RPMI8226 (cell line): ENCODE measurements at places on chromosomes 1 and 21.

DNA sequence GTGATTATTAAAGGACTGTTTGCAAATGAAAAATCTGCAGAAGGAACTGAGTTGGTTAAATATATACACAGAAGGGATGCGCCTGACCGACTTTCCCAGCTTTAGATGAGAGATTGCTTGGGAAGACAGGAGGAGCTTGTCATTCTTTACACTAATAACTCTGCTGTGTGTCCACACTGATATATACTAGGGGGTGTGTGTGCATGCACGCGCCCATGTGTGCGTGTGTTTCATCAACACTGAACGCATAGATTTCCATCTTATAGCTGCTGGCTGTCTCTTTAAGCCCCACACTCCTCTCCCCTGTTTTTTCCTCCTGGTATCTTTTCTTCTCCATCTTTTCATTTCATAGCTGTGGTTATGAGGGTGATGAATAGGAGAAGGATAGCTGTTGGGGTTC is 6.9 kb upstream of the KAZN start:
- DNase-seq, result no peak

GRCh38 chr1:64933296-64934070 is 32.9 kb downstream of the JAK1 start:
- no peak for DNase-seq

GRCh38 chr1:87980494-87980893 is 651.8 kb downstream of the LMO4 start:
- no peak for DNase-seq

GRCh38 chr21:33261635-33262034 is 4.5 kb upstream of the IL10RB start:
- no peak for DNase-seq

DNA sequence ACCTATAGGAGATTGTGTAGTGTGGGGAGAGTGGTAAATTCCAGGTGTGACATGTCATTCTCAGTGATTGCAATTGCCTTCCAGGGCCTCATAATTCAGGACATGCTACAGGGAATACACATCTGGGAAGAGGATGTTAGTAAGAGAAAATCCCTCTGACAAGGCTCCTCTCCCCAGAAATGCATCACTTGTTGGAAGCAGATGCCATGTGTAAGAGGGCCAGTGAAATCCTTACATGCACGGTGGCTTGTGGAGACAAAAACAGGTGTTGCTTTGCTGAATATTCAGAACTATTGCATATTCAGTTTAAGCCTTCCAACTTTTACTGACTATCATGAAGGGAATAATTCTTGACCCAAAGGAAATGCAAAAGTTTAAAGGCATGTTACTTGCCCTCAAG is 503.4 kb downstream of the NEGR1 start:
- no peak for DNase-seq

GRCh38 chr1:20216574-20216973 is 30.3 kb upstream of the PLA2G2C start:
- DNase-seq, result peak; percentile 53

DNA sequence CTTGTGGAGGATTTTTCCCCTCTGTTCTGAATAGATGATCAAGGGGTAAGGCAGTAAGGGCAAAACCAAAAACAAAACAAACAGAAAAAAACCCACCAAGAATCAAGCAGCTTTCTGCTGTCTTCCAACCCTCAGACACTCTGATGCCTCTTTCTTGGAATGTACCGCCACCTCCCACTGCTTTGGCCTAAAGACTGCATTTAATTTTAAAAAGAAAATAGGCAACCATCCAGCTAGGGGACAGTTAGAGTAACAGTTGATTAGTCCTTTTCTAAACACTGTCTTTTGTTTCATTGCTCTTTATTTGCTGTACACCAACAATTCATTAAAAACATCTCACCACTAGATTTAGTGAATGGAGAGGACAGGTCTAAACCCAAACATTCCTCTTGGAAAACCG is 21.5 kb downstream of the WLS start:
- no peak for DNase-seq

GRCh38 chr1:169618367-169618766 is 11.6 kb downstream of the SELP start:
- DNase-seq, result no peak

GRCh38 chr1:87151500-87152421 is 176.9 kb upstream of the LMO4 start:
- peak; percentile 13 for DNase-seq

- no peak for DNase-seq
Measured at GRCh38 chr1:39759436-39759726, 11.8 kb downstream of the OXCT2 start.

DNA sequence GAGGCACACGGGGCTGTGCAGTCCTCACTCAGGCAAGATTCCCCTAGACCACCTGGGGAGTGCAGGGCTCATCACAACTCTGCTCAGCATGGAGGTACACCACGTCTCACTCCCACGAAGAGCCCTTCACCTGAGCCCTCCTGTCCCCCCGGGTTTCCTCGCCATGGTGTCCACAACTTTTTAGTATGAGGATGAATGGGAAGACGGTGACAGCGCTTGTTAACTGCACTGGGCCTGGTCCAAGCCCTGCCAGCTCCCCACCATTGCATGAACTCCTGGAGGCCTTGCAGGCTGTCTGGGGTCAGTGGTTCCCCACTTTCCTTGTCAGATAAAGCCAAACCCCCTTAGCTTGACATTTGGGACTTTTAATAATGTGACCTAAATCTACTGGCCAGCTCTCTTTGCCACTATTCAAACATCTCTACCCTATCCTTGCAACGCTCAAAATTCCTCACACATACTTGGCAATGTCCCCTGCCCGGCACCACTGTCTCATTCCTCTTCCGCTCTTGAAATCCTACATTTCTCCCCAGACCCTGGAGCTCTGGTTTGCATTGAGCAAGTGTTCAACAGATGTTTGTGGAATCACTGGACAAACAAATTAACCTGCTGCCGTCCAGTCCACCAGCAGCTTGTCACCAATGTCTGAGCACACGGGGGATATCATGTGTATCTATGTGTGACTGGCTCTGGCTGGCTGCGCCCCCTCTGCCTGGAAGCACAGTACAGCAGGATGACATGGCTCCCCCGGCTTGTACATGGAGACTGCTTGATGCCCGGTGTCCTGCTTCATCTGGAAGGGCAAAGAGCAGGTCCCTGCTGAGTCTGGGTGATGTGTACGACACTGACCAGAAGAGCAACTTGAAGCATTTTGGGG is 11.2 kb downstream of the TMEM9 start:
- no peak for DNase-seq

- no peak for DNase-seq
Measured at GRCh38 chr1:8815582-8816151, 1.8 kb downstream of the RERE start.

DNA sequence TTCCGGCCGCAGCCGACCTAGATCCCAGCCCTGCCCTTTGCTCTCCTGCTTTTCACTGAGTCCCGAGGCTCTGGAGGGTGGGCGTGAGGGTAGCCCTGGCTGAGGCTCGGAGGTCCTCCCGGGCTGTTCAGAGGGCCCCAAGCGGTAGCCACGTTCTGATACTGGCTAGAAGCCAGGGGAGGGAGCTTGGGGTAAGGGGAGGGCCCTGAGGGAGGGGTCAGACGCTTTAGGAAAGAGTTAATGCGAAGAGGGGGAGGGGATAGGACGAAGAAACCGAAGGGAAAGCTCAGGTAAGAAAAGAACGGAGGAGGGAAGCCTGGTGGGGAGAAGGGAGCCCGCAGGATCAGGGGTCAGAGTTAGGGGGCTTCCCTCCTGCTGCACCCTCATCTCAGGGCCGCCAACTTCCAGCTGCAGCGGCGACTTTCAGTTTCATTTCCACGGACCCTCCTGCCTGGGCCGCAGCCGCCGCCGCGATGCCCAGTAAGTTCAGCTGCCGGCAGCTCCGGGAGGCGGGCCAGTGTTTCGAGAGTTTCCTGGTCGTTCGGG is at the start of gene MOV10:
MOV10 (plus strand) TSS at position 220 of the 546 bp plus-strand sequence; CDS start at position 474, 254 bp downstream.
- DNase-seq, result peak; percentile 63

- no peak for DNase-seq
Measured at GRCh38 chr1:37575692-37576091, 19.0 kb downstream of the DNALI1 start.

DNA sequence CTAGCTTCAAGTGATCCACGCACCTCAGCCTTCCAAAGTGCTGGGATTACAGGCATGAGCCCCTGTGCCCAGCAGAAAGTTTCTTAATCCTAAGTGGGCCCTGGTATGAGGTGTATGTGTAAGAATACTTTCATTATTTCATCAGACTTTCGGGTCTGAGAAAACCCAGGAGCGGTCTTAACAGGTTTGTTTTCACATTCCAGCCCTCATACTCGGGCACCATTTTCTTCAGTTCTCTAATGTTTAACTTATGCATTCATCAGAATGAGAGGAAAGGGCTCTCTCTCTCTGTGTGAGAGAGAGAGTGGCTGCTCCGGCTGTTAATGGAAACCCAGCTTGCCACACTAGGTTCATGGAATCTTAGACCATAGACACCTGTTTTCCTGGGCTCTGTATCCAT is 4.2 kb upstream of the PADI1 start:
- DNase-seq, result no peak

GRCh38 chr1:229203030-229203751 is 67.7 kb upstream of the RAB4A start:
- DNase-seq, result peak; percentile 38

GRCh38 chr1:51768971-51769588 is 109.4 kb downstream of the NRDC start:
- DNase-seq, result peak; percentile 60

- DNase-seq, result no peak
Measured at GRCh38 chr1:19923137-19923952, at the start of gene PLA2G2E. TSS of gene PLA2G2E (minus strand) at chr1:19923617. CDS start at chr1:19923559, 58 bp downstream.

- DNase-seq, result no peak
Measured at GRCh38 chr1:235631816-235632215, 17.8 kb downstream of the GNG4 start.

DNA sequence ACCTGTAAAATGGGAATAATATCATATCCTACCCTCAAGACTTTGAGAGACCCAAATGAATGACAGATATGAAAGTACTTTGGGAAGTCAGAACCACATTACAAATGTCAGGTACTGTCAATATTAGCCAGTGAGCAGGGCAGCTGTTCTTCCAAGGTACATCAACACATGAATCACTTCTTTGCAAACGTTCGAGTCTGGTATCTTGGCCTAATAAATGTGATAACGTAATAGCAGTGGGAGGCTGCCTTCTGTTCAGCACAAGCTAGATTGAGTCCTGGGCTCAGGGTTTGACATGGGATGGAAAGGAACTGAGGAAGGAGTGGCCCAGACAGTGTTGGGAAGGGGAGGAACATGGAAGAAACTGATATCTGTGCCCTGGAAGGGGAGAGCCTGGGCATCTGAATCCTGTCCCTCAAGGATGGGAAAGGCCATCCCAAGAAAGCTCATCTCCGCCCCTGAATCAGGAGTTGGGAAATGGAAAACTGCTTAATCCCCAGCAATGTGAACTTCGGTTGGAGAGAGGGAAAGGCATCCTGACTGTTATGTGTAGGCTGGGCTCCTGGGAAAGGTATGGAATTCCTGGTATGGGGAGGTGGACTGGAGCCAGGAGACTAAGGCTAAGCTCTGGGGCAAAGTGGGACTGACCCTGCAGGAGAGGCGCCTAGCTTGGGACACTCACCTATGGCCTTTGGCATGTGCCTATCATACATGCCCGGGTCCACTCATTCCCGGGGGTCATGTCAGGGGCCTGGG is 14.3 kb downstream of the KCNC4 start:
- no peak for DNase-seq

- DNase-seq, result no peak
Measured at GRCh38 chr1:56188221-56188620, 391.1 kb downstream of the PLPP3 start.

DNA sequence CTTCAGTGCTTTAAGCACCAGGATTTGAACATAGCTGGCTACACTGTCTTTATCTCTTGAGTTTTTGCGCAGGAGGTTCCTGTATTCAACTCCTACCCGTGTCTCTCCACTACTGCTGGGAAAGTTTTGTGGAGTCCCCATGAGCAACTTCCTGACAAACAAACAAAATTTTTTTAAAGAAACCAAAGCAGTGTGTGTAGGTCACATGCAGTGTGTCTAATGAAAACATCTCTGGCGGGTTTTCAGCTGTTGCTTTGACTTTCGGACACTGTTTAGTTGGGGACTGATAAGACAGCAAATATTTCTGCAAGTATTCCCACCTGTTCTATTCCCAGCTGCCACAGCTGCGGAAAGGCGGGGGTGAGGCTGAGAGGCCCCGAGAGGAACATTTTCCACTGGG is 2.0 kb downstream of the PSEN2 start:
- DNase-seq, result no peak

- DNase-seq, result no peak
Measured at GRCh38 chr1:236176337-236177336, 34.3 kb downstream of the GPR137B start.

DNA sequence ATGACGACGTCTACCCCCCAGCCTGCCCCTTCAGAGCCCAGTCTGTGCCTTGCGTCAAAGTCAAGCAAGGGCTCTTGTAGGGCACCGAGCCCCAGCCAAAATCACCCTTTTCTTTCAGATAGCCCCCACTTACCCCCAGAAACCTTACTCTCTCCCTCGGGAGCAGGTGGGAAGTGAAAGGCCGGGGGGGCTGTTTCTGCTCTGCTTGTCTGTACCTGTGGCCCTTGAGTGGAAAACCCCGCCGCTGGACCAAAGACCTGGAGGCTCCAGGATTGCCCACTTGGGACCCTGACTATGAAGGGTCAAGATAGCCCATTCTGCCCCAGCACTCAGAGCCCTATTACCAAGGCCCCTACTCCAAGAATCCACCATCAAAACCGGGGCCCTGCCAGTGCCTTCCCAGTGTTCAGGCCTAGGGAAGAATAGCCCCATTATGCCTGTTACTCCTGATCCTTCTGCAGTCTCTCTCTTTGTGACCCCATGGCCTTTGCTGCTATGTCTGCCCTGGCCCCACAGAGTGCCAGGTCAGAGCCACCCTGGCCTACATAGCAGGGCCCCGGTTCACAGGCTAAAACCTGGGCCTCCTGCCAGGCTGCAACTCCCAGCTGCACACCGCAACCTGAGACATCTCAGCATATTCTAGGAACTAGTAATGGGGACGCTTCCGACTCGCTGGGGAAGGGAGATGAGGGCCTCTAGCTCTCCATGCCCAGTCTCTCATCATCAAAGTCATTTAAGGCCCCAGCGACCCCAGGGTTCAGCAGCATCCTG is 22.2 kb upstream of the HPDL start:
- DNase-seq, result peak; percentile 95

DNA sequence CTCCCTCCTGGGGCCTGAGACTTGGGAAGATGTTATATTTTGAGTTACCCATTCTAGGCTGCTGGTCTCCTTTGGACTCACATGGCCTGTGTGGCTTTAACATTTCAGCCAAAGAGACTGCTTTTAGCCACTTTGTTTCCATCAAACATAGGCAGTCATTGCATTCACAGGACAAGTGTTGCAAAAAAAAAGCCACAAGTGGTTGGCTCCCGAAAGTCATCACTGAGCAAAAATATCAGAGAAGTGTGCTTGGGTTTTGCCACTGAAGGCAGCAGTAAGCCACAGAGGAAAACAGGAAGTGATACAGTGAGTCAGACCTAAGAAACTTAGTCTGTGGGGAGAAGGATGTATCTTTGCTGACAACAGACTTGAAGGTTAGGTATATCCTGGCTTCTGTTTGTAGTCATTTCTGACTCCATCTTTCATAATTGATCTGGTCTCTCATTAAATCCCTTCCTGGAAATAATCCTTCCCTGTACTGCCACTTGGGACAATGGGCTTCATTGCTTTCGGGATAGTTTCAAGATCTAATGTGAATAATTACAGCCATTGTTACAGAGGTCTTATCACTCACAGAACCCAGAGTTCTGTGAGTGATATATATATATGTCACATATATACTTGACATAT is 80.9 kb downstream of the COLGALT2 start:
- peak; percentile 93 for DNase-seq

GRCh38 chr1:119093721-119094120 is 46.7 kb downstream of the WARS2 start:
- DNase-seq, result no peak
